Lung (tissue), 17 donors: ENCODE measurements at places on chromosomes 1 and 21. TPM values are rescaled to one million over a fixed set of nuclear protein-coding genes. Genes with fewer than 3 reads are reported as not detected.

DNA sequence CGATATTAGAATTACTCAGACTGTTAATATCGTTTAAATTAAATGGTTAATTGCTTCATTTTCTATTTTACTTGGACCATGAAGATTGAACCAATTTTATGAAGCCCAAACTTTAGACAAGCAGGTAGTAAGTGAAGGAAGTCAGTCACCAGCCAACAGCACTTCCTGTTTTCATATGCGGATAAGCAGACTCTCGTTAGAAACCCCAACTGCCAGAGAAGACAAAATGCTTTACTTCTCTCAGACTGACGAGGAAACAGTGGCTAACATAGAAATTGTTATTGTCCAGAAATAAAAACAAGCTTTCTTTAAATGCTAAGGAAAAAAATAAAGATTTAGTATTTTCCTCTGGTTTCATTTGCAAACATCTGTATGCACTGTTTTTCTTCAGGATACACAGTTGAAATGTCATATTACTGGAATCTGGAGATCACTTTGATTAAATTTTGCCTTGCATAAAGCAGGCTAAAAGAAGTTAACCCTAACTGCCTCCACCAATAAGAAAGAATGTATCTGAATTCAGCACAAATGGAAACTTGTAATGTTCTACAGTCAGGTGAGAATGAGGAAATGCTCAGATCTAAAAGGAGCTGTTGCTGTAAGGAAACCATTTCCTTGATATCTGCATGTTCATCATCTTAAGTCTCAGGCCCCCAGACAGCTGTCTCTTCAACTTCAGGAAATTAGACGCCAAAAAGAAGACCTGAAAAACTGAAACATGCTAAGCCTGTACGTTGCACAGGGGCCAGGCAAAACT lies 129.8 kb upstream of the SAMSN1 start:
- no peak for DNase-seq

- DNase-seq: peak; percentile 92
Observed at GRCh38 chr1:111736548-111737215, 2.5 kb downstream of the INKA2 start.

- DNase-seq: no peak
Observed at GRCh38 chr1:116359060-116359830, 13.8 kb upstream of the ATP1A1 start.

DNA sequence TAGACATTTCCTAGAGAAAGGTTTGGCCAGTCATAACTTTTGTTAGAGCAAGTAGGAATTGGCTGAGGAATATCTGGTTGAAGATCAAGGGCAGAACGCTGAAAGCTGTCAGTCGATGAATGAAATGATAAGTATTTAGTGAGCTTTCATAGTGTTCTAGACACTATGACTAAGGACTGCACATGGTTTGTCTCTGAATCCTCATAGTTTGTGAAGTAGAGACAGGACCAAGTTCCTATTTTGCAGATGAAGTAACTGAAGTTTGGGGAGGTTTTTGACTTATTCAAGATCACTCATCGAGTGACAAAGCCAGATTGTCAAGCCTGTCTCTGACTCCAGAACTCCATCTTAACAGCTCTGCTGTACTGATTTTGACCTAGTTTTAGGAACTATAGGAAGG lies 4.7 kb downstream of the ELOA start:
- no peak for DNase-seq

- DNase-seq: no peak
Observed at GRCh38 chr1:77579547-77579946, 102.9 kb downstream of the ZZZ3 start.

DNA sequence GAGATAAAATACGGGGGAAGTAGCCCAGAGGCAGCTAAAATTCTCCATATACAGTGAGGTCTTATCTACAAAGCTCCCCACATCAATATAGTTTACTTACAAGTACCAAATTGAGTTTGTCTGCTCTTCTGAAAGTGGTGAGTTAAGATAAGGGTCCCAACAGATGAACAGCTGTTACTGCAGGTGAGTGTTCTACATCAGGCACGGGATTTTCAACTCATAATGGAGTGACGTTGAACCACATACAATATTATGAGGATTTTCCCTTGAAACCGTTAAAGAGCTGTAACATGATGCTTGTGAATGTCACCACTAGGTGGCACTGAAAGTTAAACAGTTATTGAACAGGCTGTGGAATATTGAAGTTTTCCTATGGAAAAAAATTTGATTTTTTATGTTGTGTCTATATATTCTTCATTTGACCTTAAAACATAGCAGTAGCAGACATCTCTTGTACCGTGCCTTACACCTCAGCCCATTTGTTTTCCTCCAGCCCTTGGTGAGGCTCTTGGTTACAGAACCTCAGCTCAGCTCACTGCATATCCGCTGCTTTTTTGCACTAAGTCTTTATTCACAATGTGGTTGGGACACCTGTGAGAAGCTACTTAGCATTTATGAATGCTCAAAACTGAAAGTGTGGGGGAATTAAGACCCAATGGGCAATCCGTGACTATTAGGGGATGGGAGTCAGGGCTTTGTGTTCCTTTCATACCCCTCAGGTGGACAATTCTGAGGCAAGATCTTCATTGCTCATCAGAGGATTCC lies 23.2 kb downstream of the CD1D start:
- peak; percentile 84 for DNase-seq

Gene PTCH2
- total RNA-seq: 0.94 TPM

DNA sequence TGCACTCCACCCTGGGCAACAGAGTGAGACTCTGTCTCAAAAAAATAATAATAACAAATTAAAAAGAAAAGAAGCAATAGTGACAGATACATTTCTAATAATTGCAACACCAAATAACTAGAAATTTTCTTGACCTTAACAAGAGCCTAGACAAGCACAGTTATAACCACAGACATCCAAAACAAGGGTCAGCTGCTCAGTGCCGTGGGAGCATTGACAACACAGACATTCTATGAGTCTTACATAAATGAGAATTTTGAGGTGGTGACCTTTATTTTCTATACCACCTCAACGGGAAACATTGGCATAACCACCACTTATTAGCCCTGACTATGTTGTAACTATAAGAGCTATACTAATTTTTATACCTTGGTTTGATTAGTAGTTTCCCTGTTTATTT lies 156.1 kb downstream of the NR5A2 start:
- DNase-seq: no peak
